Esophagus squamous epithelium (tissue), 5 donors: ENCODE measurements at places on chromosomes 2 and 18. TPM values are rescaled to one million over a fixed set of nuclear protein-coding genes. Genes with fewer than 3 reads are reported as not detected.

- no peak for DNase-seq
Observed at GRCh38 chr2:197001921-197002320, 75.4 kb upstream of the PGAP1 start.

GRCh38 chr2:1132328-1132969, 181.8 kb downstream of the SNTG2 start:
- no peak for DNase-seq

DNA sequence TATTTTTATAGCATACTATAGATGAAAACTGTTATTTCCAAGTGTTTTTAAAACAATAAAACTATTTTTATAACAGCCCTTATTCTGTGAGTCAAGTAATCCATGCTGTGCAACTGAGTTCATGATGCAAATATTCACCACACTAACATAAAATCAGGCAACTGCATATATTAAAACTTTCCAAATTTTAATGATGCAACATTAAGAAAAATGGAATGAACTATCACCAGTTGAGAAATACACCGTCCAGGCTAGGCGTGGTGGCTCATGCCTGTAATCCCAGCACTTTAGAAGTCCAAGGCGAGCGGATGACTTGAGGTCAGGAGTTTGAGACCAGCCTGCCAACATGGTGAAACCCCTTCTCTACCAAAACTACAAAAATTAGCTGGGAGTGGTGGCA, 114.5 kb downstream of the CDH2 start:
- no peak for DNase-seq

Gene IL36G
- 7.7 TPM for total RNA-seq

- no peak for DNase-seq
Observed at GRCh38 chr18:76496194-76496890, 1.3 kb upstream of the ZNF516 start.

GRCh38 chr18:58966704-58967103, 102.0 kb downstream of the ZNF532 start:
- DNase-seq = no peak

Gene HAAO
- 9.0 TPM for total RNA-seq

Gene UGT1A6
- total RNA-seq = 67.1 TPM

DNA sequence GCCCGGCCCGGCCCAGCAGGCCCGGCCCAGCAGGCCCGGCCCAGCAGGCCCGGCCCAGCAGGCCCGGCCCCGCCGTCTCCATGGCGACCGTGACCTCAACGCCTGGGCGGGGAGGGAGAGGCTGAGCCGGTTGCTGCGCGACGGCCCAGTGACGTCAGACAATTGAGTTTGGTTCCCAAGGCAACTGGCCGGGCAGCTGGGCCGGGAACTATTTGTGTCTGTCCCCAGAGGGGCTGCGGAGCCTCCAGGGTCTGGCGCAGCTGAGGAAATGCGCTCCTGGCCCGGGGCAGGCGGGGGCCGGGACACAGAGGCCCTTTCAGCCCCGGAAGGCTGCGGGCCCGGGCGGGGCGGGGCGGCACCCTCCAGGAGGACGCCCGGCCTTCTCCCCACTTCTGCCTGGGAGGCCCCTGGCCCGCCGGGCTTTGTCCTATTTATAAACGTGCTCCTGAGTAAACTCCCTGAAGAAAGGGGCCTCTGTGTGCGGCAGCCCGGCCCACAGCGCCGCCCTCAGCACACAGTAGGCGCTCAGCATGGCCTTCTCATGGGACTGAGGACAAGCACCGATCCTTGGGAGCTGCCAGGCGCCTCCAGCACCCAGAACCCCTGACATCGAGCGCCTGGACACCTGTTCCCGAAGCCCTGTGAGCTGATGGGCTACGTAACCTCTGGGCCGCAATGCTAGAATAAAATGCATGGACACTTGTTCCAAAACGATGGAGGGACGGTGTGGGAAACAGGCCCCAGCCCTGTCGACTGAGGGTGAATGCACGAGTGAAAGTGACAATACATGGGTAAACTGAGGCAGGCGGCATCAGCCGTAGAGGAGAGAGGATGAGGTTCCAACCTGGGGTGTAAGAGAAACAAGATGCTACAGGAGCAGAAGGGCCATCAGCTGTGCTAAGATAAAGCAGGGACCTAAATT, 12.3 kb downstream of the TEX44 start:
- DNase-seq = peak; percentile 69

- no peak for DNase-seq
Observed at GRCh38 chr18:45060102-45060501, 379.4 kb downstream of the SETBP1 start.

Gene PARD6G
- total RNA-seq = 35.2 TPM

- no peak for DNase-seq
Observed at GRCh38 chr18:29430416-29430815, 1253.5 kb upstream of the CDH2 start.

Gene SNRPD1
- total RNA-seq = 19.5 TPM

DNA sequence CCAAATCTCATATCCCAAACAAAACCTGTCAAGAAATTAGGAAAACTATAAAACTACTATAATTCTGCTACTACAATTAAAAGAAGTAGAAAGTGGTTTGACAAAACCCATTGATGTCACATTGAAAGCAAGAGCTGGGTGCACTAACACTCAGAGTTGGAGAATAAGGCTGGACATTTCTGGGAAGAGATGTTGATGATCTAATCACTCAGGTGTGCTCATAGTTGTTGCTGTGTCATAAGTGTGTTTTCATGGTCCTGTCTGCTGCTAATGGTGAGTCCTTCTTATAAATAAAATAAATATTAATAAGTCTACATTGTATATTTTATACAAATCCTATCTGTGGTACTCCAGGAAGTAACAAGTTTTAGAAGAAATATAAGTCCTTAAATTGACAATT, 168.2 kb upstream of the LRP1B start:
- DNase-seq = no peak
